ENCODE measurements at places on chromosomes 16 and 17.
A peak's percentile ranks its signal among the peaks of the same experiment; 100 is the strongest.

GRCh38 chr16:67181346-67181745 lies 2.4 kb downstream of the MATCAP1 start:
- no peak for DNase-seq

DNA sequence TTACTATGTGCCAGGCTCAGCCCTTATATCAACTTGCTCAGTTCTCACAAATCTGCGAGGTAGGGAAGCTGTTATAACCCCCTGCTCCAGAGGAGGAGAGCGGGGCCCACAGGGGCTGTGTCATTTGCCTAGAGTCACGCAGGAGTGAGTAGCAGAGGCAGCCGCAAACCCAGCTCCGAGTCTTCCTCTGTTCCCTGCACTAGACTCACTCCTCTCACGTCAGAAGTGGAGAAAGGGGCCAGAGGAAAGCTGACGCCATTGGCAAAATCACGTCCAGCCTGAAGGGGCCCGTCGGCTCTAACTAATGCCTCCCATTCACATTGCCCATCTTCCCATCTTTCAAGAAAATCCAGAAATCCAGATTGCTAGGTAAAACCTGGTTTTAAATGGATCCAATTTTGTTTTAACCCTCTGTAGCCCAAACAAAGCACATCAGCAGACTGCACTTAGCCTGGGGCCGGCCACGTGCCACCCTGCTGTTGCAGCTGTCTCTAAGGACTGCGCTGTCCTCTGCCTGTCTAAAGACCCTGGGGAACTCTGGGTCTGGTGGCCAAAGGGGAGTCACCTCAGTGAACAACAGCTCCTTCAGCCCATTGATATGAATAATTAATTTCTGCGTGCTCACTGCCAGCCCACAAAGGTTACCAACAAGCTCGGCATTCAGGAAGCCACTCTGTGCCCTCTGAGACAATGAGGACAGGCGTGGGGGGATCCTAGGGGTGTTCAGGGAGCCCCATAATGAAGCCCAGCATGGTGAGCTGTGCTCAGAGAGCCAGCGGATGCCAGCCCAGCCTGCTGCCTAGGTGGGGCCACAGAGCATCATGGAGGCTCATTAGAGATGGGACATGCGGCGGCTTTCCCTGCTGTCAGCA lies 36.7 kb upstream of the ABR start:
- no peak for DNase-seq

DNA sequence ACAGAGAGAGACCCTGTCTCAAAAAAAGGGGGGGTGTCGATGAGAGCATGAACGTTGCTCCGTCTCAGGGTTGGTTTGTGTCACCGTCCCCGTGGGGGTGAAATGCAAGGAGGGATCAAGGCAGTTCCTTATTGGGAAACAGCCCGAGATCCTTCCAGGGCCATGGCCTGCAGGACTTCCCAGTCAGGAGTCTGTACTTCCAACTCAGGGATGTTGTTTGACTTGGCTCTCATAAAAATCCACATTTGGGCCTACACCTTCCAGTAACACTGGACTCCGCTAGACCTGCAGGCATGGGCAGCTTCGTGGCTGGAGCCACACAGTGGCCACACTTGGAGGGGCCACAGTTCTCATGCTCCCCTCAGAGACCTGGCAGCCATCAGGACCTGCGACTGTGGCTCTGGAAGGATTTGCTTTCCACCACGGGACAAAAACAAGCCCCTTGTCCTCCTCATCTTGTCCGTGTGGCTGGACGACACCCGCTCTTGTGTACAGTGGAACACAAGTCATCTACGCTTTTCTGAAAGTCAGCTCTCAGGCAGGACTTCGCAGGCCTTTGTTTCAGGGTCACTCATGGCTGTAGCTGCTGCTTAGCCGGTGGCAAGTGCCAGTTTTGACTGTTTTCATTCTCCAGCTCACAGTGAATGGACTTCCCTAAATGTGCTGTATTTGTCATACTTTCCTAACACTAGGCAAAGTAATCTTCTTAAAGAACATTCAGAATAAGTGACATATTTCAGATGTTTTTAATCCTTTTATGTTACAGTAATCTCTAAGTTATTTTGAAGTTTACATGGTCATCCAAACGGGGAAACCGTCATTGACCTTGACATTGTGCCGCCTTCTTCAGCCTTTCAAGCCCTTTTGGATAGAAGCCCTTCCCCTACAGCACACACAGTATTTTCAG lies 24.2 kb upstream of the IL17C start:
- DNase-seq: no peak

GRCh38 chr17:39071573-39071972 lies 79.9 kb downstream of the PLXDC1 start:
- no peak for DNase-seq

- DNase-seq: peak; percentile 50
Measured at GRCh38 chr17:2400474-2400866, 390 bp downstream of the MNT start.

DNA sequence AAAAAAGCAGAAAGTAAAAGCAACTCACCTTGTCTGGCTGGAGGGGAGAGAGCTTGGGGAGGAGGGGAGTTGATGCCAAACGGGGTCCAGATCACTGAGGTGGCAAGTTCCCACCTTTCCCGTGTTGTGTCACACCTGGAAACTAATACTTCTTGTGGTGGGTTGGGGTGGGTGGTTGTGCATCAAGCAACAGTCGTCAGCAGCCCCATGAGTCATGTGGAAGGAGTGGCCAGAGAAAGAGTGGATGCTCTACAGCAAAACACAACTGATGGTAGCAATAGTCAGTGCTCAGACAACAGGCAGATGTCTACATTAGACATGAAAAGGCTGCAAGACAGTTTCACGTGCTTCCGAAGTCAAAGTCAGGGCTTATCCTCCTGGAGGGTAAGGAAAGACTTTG lies 35.4 kb downstream of the ARSG start:
- peak; percentile 30 for DNase-seq

- no peak for DNase-seq
Measured at GRCh38 chr16:86044241-86044671, 145.3 kb downstream of the IRF8 start.

DNA sequence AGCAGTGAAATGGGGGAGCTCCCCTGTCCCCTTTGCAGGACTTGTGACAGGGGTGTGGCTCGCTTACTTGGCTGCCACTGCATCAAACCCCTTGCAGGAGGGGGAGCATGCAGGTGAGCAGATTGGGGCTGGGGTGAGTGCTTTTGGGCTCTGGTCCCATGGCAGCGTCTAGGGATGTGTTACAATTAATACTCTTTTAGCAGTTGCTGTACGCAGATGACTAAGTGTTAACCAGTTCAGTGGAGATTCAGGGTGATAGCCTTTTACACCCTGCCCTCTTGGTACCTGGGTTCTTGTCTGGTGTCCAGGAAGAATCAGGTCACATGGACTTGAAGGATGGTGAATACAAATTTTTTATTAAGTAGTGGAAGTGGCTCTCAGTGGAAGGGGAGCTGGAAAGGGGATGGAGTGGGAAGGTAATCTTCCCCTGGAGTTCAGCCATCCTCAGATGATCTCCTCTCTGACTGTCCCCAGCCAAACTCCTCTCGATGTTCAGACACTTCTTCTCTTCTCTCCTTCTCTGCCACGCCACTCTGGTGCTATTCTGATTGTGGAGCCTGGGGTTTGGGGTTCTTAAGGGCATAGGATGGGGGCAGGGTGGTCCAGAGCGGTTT lies 100.1 kb downstream of the MARF1 start:
- DNase-seq: no peak

- DNase-seq: no peak
Measured at GRCh38 chr16:68444056-68444657, 4.2 kb downstream of the SMPD3 start.

- no peak for DNase-seq
Measured at GRCh38 chr17:52776234-52776633, 617.7 kb upstream of the CA10 start.

DNA sequence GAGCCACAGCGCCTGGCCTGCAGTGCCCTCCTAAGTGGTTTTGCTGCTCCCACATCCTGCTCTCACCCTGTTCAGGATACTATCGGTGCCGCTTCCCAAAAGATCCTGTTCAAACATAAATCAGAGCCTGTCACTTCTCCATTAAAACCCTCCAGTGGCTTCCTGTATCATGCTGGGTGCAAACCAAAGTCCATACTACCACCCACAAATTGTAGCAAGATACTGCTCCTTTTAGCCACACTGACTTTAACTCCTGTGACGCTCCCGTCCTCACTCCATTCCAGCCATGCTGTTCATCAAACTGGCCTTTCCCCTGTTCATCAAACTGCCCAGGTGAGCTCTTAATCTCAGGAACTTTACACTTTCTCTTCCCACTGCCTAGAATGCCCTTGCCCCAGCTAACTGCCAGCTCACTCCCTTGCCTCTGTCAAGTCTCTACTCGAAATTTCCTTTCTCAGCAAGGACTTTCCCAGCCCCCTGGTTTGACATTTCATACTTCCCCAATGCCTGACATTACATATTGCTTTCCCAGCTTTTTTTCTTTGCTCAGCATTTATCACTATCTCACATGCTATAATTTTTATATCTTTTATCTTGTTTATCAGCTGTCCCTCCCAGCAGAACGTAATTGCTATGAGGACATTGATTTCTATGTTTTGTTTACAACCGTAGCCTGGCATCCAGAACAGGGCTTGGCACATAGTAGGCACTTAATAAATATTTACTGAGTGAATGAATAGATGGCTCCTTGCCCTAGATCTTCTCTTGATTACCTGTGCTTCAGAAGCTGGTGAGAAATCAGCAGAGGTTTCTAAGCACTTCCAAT lies 44.3 kb upstream of the SMURF2 start:
- DNase-seq: no peak

- DNase-seq: no peak
Measured at GRCh38 chr17:55990332-55991006, 162.8 kb upstream of the ANKFN1 start.

DNA sequence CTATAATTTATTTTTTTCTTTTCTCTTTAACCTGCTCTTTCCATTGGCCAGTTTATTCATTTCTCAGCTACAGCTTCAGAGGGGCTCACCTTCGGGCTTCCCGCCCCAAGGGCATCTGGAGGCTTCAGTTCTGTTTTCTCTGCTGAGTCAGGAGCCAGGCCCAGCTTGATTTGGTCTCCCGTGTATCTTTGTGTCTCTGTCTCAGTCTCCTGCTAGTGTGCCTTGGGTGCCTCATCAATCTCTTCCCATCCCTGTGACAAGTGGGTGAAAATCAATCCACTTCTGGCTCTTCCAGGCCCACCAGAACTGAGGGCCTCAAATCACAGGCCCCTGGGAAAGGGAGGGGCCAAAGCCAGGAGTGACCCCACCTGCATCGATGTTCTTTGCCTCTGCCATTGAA lies 72.1 kb downstream of the CCDC182 start:
- DNase-seq: no peak

GRCh38 chr17:72538901-72539352 lies 418.1 kb downstream of the SOX9 start:
- DNase-seq: no peak

DNA sequence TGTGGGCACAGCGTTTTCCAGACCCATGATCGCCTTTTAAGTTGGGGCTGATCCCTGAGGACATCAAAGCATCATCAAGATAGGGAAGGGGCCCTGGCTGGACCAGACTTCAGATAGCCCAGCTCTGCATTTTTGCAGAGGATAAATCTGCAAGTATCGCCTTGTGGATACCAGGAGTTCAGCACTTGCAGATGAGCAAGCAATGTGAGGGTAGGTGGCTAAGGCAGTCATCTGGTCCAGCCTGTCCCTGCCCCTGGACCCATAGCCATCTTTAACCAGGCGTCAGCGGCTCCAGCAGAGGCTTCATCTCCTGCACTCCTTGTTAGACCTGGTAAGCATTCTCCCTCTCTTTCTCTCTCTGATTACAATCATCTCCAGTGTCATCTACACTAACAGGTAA lies 9.0 kb upstream of the MRPS23 start:
- DNase-seq: no peak

DNA sequence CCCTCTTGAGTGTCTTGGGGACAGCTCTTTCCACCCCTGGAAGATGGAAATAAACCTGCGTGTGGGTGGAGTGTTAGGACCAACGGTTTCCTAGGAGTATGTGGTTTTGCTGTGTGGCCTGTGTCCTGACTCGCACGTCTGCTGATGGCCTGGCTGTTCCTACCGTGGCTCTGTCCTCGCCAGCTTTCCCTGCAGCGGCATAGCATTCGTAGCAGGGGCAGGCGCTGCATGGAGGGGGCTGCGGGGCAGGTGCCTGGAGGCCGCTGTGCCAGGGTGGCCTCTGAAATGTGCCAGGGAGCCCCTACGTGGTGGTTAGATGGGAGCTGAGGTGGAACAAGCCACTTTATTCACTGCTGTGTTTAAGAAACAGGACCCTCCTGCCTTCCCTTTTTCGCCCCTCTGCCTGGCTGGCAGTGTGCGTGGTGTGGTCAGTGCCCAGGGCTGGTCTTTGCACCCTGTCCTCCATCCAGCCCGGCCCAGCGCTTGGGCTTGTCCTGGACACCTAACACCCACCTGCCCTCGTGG lies 10.6 kb downstream of the SLC16A3 start:
- DNase-seq: no peak

- no peak for DNase-seq
Measured at GRCh38 chr16:24524855-24525677, 14.3 kb upstream of the RBBP6 start.

DNA sequence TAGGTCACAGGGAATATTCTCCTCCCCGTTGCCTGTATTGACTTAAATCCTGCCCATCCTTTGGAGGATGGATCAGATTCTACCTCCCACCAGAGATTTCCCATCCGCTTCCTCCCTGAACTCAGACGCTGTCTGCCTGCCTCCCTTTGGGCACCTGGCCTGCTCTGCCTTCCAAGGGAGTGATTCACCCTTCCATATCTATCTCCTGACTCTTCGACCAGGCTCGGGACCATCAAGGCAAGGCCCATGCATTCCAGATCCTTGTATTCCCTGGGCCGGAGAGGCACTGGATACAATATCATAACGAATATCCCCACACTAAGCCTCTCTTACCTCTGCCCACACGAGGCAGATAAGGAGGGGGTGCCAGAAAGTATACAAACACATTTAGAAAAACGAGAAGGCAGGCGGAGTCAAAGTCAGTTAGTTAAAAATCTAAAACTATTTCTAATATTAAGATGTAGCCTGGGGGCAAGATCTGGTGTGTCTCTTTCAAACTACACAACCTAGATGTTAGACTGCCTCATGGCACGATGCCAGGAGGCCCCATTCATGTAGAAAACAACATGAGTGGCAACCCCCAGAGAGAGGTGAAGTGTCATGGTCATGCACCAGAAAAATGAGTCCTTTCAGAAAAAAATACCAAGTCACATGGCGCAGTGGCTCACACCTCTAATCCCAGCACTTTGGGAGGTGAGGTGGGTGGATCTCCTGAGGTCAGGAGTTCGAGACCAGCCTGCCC lies 9.2 kb downstream of the PMP22 start:
- DNase-seq: no peak

GRCh38 chr17:57569853-57570252 lies 175.2 kb downstream of the CCDC182 start:
- DNase-seq: no peak

DNA sequence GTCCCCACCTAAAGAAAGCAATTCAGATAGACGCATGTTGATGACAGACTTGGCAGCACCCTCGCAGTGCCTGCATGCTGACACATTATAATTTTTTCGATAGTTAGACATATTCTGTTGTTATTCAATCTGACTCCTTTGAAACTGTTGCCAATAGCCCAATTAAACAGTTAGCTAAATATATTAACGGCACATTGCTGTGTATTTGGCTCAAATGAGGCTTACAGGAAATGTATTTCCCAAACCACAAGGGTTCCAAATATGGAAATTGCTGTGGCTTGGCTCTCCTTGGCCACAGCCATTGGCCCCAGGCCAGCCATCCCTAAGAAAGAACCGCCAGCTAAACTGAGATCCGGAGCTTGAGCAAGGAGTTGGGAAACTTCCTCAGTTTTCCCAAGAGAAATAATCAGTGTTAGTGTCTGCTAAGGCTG lies 31.1 kb downstream of the C16orf82 start:
- DNase-seq: no peak
